Stimulated activated CD4-positive, alpha-beta T cell treated with anti-CD3 and anti-CD28 coated beads, Interleukin-15, amount 100 ng/mL, for 1 hour (primary cell): ENCODE measurements at places on chromosomes 6 and 20.

DNA sequence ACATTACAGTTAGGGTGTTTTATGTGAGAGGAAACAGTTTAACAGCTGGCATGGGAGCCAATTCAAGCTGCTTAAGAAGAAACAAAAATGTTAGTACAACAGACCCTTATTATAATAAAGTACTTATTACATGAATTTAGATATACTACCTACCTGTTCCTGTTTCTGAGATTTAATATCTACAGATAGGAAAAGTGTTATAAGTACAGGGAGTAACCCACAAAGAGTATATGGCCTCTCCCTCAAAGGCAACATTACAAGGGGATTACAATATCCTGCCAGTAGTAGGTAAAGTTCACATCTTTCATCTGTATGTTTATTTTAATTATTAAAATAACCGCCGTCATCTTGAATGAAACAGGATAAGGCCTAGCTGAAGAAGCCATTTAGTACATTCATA, 1.8 kb upstream of the ME1 start:
- DNase-seq = no peak

- no peak for DNase-seq
These were observed 152.3 kb downstream of the CDC5L start for GRCh38 chr6:44539701-44540355.

GRCh38 chr6:141107591-141108160, 1025.0 kb upstream of the GJE1 start:
- DNase-seq = no peak

- DNase-seq = no peak
These were observed 57.2 kb downstream of the RAB44 start for GRCh38 chr6:36754582-36755434.
